Stimulated activated CD8-positive, alpha-beta memory T cell treated with anti-CD3 and anti-CD28 coated beads, Interleukin-7, amount 100 ng/mL, for 1 hour (primary cell): ENCODE measurements at places on chromosomes 2 and 18.
A peak's percentile ranks its signal among the peaks of the same experiment; 100 is the strongest.

- DNase-seq = no peak
Measured at GRCh38 chr2:196980473-196980872, 54.0 kb upstream of the PGAP1 start.

GRCh38 chr18:24502667-24503523 is 42.5 kb downstream of the HRH4 start:
- DNase-seq = no peak

DNA sequence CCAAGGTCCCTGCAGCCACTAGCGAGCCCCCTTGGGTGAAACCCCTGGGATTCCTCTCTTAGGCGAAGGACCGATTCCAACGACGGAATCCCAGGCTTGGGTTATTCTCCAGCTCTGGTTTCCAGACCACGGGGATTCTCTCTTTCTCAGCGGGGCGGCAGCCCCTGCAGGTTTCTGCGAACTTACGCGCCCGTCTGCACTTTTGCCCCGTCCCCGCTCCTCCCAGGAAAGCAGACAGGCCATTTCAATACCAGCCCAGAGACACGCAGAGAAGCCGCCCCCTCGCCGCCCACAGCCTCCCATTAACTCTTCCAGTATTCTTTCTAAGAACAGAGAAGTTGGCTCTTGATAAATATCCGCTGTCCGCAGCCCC is 1.2 kb downstream of the CBLN2 start:
- DNase-seq = no peak

GRCh38 chr2:230227216-230227615 is 1.7 kb downstream of the SP140 start:
- DNase-seq = no peak

GRCh38 chr2:45885171-45885621 is 233.7 kb downstream of the PRKCE start:
- no peak for DNase-seq

DNA sequence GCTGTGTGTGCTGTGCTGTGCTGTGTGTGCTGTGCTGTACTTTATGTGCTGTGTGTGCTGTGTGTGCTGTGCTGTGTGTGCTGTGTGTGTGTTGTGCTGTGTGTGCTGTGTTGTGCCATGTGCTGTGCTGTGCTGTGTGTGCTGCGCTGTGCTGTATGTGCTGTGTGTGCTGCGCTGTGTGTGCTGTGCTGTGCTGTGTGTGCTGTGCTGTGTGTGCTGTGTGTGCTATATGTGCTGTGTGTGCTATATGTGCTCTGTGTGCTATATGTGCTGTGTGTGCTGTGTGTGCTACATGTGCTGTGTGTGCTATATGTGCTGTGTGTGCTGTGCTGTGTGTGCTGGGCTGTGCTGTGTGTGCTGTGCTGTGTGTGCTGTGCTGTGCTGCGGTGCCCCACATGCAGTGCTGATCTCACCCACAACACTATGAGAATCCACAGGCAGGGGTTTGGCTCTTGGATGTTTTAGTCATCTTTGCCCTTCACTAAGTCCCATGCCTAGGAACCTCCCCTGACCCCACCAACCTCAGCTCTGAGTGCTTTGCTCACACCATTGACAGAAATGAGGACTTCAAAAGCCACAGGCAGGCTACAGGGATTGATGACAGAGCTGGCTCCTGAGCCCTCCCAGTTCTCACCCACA is 30.5 kb upstream of the MAL start:
- no peak for DNase-seq

GRCh38 chr18:45066886-45067285 is 386.2 kb downstream of the SETBP1 start:
- DNase-seq = no peak

- no peak for DNase-seq
Measured at GRCh38 chr2:102834523-102835273, 72.9 kb downstream of the TMEM182 start.

GRCh38 chr2:67858886-67859285 is 203.9 kb downstream of the C1D start:
- no peak for DNase-seq

GRCh38 chr18:67232991-67233390 is 283.5 kb downstream of the DSEL start:
- DNase-seq = no peak

DNA sequence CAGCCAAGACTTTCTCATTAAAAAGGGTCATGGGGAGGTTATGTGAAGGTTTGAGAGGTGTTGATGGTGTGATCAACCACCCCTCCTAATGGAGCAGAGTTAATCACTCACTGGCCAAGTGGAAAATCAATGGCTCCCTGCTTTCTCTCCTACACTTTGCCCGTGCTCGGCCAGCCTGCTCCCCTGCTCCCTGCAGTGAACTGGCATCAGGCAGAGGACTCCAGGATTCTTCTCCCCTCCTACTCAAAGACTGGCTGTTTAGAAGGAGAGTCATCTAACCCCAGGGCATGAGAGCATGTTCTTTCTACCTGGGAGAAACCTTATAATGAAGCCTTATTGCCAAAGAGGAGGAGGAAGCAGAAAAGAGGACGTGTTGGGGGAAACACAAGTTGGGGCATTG is 74.9 kb downstream of the SGPP2 start:
- DNase-seq = no peak

DNA sequence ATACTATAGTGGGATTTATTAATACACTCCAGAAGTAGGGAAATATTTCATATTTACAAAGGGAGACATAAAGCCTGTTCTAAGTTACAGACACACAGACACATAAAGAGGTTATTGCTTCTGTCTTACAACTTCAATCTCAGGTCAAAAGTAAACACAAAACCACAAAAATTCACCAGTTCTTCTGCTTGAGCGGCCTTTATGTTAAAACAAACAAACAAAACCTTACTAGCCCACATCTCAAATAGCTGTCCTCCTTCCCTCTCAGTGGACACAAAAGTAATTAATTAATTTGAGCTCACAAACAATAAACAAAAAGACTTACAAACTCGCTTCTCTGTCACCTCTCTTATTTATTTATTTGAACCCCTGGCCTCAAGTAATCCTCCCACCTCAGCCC is 1.5 kb upstream of the ASNSD1 start:
- DNase-seq = no peak

GRCh38 chr2:30266051-30266621 is 34.8 kb downstream of the LBH start:
- DNase-seq = peak; percentile 22

DNA sequence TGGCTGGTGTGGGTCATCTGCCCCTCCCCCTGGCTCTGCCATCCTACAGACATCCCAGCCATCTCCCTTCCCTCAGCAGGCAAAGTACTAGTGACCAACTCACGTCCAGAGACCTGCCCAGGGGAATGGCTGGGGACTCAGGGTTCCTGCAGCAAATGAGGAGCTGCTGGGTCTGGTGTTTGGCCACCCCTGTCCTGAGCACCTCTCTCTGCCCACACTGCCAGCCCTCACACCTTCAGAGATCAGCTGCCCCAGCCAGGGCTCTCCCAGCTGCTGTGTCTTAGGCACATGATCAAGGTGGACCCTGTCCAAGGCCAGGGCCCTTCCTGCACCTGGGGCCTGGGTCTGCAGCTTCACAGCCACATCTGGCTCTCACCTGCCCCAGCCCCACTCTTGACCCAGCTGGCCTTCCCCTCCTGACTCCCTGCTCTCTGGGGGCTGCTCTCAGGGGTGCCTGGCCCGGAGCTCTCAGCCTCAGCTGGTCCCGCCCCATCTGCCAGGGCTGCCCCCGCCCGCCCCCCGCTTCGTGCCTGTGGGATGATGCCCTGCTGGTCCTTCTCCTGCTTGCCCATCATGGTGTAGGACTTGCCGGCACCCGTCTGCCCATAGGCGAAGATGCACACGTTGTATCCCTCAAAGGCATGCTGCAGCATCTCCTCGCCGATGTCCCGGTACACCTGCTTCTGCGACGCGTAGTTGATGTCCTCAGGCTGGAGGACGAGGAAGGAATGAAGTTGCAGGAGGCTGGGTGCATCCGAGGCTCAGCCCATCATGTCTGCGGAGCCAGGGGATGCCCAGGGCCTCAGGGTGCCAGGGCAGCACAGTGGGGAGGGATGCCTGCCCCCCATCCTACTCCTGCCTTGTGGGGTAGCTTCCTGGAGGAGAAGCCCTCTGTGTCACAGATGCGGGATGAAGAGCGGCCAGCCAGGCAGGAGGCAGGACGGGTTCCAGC is 32.2 kb downstream of the KIF1A start:
- no peak for DNase-seq

- no peak for DNase-seq
Measured at GRCh38 chr2:46818819-46819218, 96.8 kb downstream of the MCFD2 start.

GRCh38 chr2:197130318-197130717 is 180.3 kb downstream of the ANKRD44 start:
- no peak for DNase-seq

DNA sequence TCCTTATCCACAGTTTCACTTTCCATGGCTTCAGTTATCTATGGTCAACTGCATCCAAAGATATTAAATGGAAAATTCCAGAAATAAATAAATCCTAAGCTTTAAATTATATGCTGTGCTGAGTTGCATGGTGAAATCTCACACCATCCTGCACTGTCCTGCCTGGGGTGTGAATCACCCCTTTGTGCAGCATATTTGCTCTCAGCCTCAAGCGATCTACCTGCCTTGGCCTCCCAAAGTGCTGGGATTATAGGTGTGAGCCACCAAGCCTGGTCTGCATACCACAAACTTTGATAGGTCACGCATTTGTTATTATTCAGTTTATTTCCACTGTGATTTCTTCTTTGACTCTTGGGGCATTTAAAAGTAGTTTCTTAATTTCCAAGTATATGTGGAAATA is 117.2 kb downstream of the SPIRE1 start:
- DNase-seq = no peak

DNA sequence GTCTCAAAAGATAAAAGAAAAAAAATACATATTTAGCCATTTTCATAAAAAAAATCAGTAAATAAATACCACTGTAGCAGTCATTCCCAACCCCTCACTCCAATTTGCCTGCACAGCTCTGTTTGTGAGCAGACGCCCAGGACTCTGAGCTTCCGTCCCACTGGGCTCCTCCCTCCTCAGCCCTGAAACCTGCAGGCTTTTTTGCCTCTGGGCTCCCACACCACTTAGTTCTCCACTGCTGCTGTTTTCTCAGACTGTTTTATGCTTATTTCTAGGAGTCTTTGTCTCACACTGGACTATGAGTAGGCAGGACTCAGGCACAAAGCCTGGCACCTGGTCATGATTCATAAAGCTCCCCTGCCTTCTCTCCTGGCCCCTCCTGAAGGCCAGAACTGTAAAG is 6.1 kb upstream of the CXCR1 start:
- no peak for DNase-seq

- DNase-seq = no peak
Measured at GRCh38 chr18:78713069-78713468, 266.5 kb upstream of the SALL3 start.

DNA sequence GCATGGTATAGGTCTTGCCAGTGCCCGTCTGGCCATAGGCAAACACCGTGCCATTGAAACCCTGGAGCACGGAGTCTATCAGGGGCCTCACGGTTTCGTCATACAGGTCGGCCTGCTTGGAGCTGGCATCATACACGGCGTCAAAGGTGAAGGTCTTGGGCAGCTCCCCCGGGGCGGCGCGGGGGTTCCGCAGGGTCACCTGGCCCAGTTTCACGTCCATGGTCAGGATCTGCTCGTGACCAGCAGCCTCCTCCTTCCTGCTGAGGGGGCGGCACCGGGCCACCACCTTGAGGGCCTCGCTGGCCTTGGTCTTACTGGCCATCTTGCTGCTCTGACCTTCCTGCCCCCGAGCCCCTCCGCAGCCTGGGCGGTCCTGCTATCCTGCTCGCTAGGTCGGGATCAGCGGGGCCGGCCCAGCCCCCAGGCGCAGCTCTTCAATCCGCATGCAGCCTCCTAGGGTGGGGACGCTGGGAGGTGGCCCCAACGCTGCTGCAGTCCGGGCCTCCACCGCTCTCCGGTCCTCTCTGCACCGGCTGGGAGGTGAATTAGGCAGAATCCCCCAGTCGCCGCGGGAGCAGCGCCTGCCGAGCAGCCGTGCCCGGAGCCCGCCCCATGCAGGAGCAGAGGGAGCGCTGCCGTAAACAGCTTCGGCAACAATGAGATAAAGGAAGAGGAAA is 563 bp downstream of the KIF3C start:
- no peak for DNase-seq

DNA sequence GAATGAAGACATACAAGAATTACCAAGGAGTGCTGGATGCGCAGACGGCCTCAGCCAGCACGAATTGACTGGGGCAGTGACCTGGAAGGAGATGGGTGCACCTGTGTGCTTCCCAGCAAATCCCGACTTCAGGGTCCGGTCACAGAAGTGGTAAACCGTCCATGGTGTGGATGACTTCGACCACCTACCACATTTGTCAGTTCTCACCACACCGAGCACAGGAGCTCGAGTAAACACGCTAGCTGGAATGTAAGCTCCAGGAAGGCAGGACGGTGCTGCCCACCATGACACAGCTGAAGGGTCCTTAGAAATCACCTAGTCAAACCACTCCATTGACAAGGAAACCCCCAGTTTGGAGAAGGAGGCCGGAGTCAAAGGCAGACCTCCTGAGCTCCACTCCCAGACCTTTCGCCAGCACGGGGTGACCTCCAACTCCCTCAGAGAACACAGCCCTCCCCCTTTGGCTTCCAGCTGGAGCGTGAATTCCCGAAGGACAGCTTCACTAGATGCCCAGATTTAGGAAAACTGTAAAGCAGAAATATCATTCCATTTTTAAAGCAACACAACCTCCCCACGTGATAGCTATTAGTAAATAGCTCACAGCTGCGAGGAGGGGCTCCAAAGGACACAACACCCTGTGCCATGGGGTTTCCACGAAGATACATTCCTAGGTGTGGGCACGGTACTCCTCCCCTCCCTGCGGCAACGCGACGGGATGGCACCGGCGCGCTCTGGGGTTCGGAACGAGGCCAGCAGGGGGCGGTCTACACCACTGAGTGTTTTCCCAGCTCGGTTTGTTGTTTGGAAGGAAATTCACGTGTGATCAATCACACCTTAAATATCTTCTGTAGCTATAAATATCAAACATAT is 34.1 kb upstream of the GNAL start:
- peak; percentile 13 for DNase-seq

DNA sequence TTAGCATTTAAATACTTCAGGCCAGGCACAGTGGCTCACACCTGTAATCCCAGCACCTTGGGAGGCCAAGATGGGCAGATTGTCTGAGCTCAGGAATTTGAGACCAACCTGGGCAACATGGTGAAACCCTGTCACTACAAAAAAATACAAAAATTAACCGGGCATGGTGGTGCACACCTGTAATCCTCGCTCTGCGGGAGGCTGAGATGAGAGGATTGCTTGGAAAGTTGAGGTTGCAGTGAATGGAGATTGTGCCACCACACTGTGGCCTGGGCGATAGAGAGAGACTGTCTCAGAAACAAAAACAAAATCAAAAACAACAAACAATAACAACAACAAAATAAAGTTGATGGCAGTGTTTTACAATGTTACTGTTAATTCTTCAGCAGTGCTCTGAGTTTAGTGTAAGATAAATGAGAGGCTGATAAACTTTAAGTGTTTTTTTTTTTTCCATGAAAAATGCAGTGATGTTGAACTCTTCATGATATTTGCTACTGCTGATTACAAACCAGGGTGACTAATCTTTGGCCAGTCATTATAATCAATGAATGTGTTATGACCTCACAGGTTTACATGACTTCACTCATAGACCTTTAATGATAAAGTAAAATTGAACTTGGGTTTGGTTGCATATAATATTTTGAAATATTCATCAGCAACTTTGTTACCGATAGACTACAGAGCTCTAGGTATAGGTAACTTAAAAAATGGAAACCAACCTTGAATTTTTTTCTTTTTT is 2.5 kb downstream of the ITGAV start:
- no peak for DNase-seq
